Renal pelvis (tissue), 12 donors: ENCODE measurements at places on chromosomes 7 and 10. TPM values are rescaled to one million over a fixed set of nuclear protein-coding genes. Genes with fewer than 3 reads are reported as not detected.

Gene ASB10
- 0.04 TPM for polyA plus RNA-seq

Gene RNF133
- 0.21 TPM for polyA plus RNA-seq

Gene OPALIN
- polyA plus RNA-seq: not detected

Gene SPDYE11
- 1.2 TPM for polyA plus RNA-seq

Gene TMEM176B
- 90.2 TPM for polyA plus RNA-seq

DNA sequence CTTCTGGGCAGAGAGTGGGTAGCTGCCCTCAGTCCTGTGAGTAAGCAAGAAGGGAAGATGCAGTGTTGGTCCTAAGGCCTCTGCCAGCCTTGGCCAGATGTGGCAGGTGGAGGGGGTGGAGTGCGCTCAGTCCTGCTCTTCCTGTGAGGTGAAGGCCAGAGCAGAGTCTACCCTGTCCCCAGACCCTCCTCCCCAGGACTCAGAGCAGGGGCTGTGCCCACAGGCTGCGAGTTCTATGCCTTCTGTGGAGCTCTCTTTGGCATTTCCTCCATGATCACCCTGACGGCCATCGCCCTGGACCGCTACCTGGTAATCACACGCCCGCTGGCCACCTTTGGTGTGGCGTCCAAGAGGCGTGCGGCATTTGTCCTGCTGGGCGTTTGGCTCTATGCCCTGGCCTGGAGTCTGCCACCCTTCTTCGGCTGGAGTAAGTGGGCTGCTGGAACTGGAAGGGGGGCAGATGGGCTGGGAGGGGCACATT is 4.0 kb downstream of the OPN4 start:
- no peak for DNase-seq

- no peak for DNase-seq
Measured at GRCh38 chr7:43781726-43782607, 23.5 kb downstream of the BLVRA start.

GRCh38 chr7:69246758-69247157 is 351.5 kb upstream of the AUTS2 start:
- DNase-seq: no peak

GRCh38 chr7:80294346-80294745 is 159.7 kb downstream of the GNAI1 start:
- no peak for DNase-seq

- DNase-seq: no peak
Measured at GRCh38 chr10:12314836-12315235, 34.5 kb upstream of the CAMK1D start.

GRCh38 chr7:102974366-102975236 is 61.8 kb downstream of the LRRC17 start:
- no peak for DNase-seq

- DNase-seq: peak; percentile 68
Measured at GRCh38 chr7:151661587-151661986, 141.9 kb upstream of the RHEB start.

DNA sequence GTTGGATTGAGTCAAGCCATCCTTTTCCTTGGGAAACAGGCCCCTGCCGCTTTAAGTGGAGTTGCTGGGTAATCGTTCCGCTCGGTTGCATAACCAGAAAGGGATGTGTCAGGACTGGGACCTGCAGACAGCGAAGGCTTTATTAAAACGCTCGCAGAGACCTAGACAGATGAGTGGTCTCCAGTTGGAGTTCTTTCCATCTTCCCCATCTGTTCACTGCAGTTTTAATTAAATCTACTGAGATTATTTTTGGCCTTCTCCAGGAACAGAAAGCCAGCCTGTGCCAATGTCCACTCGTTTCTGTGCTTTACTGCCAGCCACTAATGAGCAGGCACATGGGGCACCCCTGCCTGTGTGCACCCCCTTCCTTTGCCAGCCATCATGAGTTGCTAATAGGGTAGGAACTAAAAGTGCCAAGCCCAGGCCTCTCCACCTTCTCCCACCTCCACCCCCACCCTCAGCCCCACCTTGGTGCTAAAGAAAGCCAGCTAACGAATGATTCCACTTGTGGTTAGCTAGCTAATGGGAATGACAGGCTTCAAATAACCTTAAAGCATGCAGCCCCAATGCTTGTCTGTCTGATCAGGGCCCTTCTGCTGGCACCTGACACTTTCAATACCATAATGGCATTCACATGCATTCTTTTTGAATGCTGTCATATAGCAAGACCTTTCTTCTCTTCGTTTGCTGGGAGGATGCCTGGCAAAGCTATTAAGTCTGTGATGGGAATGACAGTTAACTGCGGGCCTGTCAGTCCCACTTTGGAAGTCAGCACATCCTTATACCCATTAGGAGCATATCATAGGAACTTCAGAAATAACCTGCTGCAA is 556.8 kb upstream of the GALNT17 start:
- no peak for DNase-seq

GRCh38 chr10:101816376-101816775 is 1.9 kb downstream of the OGA start:
- no peak for DNase-seq

GRCh38 chr7:106874076-106874475 is 9.0 kb downstream of the PIK3CG start:
- no peak for DNase-seq
